ENCODE measurements at places on chromosomes 11 and 22.

DNA sequence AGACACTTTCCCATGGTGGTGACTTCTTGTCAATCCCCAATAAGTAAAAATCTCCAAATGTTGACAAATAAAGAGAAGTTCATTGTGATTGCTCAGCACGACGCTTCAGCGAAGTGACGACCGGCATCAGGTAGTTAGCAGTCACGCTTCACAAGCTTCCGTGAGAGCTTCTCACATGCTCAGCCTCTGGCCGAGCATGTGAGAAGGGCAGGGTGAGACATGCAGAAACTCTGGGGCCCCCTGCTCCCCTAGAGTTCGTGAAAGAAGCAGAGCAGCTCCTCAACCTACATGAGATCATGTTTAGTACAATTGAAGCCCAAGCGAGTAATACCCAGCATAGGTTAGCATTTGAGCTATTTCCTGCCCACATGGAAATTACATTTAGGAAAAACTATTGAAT is 4.4 kb upstream of the C11orf16 start:
- no peak for DNase-seq

DNA sequence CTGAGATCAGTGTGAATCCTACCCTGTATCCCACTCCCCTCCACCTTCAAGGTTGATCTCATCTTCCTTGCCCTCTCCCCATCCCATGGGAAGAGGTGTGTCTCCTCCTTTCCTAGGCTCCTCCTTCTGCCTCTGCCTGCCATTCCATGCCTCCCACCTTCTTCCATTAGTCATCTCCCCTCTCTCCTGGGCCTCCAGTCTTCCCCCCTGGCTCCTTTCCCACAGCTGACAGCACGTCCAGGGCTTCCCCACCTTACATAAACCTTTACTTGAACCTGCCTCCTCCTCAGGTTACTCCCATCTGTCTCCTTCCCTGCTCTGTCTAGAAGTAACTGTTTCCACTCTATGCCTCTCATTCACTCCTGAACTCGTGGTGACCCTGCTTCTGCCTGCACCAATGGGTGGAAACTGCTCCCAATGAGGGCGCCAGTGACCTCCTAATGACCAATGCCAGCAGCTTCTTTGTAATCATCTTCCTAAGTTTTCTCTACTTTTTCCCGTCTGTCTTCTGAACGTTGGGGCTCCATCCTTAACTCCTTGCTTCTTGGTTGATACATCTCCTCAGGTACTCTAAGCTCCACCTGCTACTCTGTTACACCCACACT is 266.9 kb upstream of the NARS2 start:
- DNase-seq = peak; percentile 100

GRCh38 chr22:39244496-39245129 is at the start of gene PDGFB:
PDGFB (minus strand) TSS chr22:39244982; CDS start chr22:39243963, 1,019 bp downstream.
- peak; percentile 31 for DNase-seq

GRCh38 chr11:128496692-128497060 is 90.7 kb downstream of the ETS1 start:
- DNase-seq = no peak

DNA sequence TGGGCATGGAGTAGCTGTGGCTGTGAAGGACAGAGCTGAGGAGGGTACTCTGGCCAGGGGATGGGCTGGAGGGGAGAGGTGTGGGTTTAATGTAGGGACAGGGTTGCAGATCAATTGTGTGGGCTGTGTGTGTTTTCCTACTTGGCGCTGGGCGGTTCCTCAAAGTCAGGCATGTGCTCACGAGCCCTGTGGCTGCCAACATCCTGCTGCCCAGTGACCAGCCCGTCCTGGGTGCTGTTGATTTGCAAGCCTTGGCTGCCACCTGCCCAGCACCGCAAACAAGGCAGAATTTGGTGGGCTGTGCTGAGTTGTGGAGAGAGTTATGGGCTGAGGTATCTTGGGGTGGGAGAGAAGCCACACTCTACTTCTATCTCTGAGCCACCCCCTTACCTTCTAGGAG is 69.2 kb downstream of the SCN3B start:
- DNase-seq = no peak

DNA sequence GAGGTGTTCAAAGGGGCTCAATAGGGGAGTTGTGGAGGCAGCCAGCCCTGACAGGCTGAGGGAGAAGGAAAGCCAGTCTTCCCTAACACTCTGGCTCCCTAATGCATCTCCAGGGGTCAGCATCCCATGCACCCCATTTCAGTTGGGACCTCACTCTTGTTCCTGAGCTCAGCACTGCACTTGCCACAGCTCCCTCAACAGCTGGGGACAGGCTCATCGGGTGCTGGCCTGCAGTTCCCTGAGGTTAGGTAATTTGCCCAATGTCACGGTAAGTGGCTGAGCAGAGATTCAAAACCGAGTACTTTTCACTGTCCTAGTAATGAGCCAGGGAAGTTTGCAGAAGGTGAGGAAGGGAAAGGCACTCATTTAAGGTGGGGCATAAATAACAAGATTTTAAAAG is 20.8 kb downstream of the VSTM5 start:
- no peak for DNase-seq

GRCh38 chr11:30573951-30574350 is 12.2 kb downstream of the MPPED2 start:
- DNase-seq = no peak
